Fibroblast of skin of right quadriceps (primary cell): ENCODE measurements at places on chromosomes 6 and 20.

DNA sequence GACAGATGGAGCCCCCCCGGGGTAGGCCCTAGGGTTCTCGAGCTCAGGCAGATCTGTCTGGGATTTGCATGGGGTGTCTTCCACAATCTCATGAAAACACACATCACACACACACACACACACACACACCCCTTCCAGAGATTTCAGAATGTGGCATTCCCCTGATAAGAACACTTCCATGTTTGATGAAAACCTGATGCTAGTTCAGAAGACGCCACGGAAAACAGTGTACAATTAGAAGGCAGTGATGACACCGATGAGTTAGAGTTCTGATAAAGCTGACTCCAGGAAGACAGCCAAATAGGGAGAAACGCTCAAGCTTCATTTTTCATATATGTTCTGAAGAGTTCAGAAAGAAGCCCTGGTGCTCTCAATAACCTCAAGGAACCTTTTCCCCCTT, 438.7 kb upstream of the JARID2 start:
- no peak for DNase-seq

DNA sequence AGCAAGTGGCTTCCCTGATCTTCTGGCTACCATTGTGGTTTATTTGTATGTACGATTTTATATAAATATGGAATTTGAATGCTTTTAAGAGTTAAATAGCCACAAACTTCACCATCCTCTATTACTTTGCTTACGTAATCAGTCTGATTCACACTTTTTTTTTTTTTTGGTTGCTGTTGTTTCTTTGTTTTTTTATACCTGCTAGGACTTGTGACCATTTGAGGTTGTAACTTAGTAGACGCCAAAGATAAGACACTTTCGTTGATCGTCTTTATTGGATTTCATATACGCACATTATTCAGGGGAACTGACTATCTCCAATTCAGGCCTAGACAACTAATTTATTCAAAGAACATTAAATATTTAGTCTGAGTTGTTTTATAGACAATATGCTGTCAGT, 559.0 kb downstream of the CBLN4 start:
- no peak for DNase-seq

DNA sequence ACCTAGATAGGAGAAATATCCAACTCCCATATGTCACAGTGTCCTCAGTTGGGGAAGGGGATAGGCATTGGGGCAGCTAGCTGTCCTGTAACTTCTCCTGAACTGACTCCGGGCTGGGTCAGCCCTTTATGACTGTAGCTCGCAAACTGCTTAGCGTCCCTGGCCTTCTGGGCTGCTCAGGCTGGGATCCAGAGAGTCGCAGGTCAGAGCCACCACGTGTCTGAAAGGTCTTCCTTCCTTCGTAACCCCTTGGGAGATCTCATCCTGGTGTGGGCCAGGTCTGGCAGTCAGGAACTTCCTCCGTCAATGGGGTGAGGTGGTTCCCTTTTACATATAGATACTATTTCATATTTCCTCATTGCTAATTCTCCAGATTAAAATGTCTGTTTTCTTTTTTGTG, 28.8 kb upstream of the HINT3 start:
- DNase-seq, result no peak

GRCh38 chr6:148891405-148891783, 144.6 kb downstream of the UST start:
- no peak for DNase-seq

GRCh38 chr20:35251613-35251940, 25.1 kb downstream of the MMP24 start:
- DNase-seq, result no peak

- no peak for DNase-seq
Measured at GRCh38 chr20:59191756-59192532, 28.3 kb downstream of the ZNF831 start.

GRCh38 chr6:56863366-56863765, 91.5 kb upstream of the BEND6 start:
- DNase-seq, result peak; percentile 72

DNA sequence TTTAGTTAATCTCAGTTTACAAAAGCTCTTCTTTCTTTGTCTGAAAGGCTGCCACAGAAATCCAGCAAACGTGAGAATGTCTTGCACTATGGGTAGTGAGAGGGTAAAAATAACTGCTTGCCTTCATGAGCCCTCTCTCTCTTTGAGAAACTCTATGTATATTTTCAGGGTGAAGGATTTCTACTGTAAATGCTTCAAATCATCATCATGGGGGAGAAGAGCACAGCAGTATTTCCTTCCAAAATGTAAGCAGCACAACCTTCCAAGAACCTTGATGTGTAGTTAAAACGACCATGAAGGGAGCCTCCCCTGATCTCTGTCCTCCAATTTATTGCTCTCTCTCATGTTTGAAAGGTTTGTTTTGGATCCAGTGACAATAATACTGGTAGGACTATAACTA, 141.3 kb upstream of the CENPW start:
- DNase-seq, result no peak

DNA sequence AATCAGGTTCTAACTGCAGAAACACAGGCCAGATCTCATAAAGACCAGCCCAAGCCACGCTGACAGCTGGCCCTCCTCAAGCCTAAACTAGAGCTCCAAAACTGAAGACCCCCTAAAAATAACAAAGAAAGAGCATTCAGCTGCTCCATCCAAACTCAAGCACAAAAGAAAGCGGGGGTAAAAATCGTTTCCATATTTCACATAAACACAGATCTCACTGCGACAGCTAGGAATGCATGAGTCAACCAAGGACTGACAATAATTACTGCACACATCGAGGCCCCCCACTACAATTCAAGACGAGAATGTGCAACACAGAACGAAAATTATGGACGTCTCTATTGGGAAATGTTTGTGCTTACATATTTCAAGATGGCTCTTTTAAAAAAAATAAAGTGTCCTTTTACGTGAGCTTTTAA, 31.1 kb downstream of the CNKSR3 start:
- peak; percentile 92 for DNase-seq

DNA sequence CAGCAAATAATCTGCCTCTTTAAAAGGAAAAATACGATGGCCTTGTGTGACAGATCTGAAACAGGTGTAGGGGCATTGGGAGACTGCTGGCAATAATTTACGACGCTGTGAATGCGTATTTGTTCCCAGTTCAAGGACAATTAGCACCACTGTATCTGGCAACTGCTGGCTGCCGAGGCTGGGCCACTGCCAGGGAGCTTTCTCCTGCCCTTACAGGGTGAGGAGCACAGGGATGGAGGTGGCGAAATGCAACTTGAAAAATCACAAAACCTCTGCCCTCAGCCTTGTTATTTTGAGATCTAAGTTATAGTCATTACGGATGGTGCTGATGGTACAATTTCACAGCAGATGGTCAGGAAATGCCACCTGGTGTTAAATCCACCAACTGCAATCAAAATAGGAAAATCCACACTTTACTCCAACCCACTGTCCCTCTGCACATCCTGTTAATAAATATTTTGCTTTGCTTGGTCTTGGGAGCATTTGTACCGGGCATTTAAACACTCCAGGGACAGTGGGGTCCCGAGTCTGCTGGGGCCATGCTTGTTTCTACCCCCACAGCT, 6.4 kb downstream of the MYLK4 start:
- no peak for DNase-seq

DNA sequence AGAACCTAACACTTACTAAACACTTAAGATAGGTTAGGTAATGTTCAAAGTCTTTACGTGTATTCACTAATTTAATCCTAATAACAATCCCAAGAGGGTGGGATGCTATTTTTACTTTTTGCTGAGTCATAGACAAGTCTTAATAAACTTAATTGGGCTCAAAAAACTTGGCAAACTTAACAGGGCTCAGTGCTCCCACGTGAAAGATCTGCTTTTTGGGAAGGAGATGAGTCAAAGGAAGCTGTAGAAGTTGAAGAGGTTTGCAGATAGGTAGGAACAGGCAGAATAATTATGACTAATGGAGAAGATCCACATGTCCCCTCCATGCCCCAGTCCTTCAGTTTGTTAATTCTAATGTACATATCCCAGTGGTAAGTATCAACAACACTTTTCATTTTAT, 44.5 kb upstream of the STMND1 start:
- peak; percentile 70 for DNase-seq

- peak; percentile 90 for DNase-seq
Measured at GRCh38 chr6:169253337-169254238, at the start of gene THBS2. TSS of gene THBS2 (minus strand) at chr6:169253846. CDS start at chr6:169250784, 3,062 bp downstream.

GRCh38 chr6:53718597-53719460, 53.3 kb upstream of the KLHL31 start:
- DNase-seq, result peak; percentile 51

DNA sequence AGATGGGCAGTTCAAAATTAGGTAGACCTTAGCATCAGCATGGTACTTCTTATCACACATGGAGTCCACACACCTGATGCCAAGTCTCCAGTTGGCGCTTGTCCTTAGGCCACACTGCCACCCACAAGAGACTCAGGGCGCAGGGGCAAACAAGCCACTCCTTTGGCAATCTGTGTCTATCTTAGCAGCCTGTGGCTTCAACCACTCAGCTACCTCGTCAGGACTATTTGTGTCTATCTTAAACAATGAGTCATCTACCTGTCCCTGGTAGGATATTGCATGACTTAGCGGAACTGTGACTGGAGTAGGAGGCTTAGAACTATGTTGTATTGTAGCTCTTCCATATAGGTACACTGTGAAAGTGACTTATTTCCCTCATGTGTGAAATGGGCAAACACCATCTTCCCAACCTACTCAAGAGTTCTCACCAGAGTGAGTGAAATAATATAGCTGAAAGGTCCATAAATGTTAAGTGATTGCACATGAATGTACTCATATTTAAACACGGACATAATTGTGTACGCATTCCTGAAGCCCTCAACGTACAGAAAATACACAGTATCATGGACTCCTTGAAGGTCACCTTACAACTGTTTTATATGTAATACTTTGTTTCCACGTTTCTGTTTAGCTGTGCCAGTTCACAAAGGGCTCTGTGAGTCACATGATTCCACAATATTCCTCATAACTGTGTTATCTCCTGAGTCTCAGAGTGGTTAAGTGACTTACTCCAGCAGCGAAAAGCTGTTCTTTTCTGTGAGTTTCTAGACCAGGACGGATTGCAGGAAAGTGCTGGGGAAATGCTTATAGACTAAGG, 1.6 kb downstream of the TRIM27 start:
- no peak for DNase-seq

DNA sequence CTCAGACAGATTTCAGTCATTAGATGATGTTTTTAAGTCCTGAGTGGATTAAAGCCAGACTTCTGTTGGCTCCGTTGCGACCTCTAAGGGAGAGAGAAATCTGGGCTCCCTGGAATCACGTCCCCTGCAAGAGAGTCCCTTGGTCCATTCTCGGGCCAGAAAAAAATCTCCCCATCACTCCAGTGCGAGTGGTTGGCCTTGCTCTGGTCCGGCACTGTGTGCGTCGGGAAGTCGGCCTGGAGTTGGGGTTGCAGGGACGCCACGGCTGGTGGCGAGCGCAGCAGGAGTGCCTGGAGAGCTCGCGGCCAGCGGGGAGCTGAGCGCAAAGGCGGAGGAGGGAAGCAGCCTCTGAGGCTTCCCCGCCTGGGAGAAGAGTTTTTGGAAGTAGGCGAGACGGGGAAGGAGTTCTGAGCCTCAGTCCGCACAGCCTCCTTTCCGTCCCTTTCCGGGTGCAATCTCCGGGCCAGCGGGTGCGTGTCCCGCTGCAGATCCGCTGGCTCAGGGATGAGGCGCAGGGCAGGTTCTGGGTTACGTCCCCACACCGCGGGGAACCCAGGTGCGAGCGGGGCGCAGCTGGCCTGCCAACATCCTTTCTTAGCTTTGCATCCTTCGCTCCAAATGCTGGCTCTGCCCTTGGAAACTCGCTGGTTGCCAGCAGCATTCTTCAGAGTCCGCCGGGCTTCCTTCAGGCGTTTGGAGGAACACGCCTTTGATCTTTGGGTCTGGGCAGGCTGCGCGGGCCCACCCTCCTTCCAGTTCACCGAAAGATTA, 6.8 kb downstream of the TCF21 start:
- no peak for DNase-seq

DNA sequence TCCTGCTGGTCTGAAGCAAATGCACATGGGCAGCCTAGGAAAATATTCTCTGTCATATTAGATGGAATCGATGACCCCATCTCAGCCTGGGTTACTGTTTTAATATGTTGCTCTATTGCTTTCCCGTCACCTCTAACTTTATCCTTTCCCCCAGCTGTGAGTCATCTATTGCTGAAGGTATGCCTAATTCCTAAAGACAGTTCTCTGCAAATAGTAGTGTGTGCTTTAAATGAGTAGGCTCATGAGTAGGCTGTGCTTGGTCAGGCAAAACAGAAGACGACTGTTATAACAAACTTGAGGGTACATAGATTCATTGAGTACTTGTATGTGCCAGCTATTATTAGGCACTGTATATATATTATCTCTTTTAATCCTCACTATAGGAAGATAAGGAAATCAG, 47.2 kb downstream of the CTNNBL1 start:
- peak; percentile 22 for DNase-seq

DNA sequence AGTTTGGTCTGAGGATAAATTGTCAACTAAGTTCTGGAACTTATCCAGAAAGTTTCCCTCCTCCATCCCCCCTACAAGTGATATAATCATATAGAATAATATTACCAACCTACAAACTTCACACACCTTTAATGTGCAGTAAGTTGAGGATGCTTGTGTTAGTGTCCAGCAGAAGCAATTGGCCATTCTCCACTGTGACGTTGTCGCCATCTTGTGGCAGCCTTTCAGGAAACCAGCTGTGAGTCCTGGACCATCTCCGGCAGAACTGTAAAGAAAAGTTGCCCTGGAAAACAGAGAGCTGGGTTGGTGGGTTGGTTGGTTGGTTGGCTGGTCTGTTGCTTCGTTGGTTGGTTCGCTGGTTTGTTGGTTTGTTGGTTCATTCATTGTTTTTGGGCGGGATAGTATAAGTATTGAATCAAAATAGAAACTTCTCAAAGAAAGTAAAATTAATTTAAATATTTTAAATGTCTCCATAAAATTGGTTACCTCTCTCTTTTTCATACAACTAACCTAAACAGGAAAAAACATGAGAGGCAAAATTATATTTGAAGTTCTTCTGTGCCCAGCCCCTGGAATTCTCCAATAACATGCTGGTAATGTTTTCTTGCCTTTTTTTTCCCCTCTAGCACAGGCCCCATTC, 127.5 kb downstream of the PKHD1 start:
- DNase-seq, result peak; percentile 56

DNA sequence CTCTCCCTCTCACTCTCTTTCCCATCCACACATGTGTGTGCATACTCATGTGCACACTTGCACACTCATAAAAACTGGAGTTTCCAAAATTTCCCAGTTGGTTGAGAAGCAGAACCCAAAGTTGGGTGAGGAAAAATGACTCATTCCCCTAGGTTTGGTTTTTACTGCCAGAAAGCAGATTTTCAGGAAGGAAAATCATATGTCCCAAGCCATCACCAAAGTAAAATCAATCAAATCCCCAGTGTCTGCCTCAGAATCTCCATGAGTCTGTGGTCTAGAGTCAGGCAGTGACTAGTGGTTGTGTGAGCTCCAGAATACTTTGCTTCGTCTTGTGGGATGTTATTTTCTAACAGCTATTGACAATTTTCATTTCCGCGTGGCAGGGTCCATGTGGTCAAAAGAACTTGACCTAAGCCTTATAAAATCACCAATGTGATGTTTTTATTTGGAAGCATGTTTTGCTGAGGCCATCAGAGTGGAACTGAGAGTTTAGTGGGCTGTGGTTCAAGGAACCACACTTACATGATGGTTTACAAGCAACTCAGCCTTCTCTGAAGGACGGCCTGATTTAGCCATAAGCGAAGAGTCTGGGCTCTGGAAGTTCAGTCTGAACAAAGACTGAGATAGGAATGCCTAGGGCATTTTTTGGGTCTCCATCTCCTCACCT, 81.9 kb upstream of the CCN6 start:
- peak; percentile 45 for DNase-seq

GRCh38 chr20:35876033-35876320, 78.3 kb downstream of the SCAND1 start:
- no peak for DNase-seq

- no peak for DNase-seq
Measured at GRCh38 chr6:45986746-45987274, 28.9 kb downstream of the CLIC5 start.

- DNase-seq, result no peak
Measured at GRCh38 chr20:57309544-57310115, 20.0 kb upstream of the SPO11 start.
